ENCODE measurements at places on chromosomes 12 and 14.

DNA sequence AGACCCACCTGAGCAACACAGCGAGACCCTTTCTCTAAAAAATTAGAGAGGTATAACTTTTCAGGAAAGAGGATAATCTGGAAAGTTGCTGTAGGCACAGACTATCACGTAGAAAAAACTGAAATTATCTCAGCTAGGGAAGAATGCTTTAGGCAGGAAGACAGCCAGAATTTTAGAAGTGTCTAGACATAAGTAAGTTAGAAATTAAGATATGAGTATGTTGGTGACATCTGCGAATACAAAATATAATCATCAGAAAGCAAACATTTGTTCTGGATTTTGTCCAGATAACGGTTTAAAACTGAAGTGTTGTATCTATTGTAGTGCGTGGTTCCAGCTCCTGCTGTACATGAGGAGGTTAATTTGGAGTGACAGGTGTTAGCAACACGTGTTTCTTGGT, 123.2 kb downstream of the FBXL14 start:
- no peak for DNase-seq

DNA sequence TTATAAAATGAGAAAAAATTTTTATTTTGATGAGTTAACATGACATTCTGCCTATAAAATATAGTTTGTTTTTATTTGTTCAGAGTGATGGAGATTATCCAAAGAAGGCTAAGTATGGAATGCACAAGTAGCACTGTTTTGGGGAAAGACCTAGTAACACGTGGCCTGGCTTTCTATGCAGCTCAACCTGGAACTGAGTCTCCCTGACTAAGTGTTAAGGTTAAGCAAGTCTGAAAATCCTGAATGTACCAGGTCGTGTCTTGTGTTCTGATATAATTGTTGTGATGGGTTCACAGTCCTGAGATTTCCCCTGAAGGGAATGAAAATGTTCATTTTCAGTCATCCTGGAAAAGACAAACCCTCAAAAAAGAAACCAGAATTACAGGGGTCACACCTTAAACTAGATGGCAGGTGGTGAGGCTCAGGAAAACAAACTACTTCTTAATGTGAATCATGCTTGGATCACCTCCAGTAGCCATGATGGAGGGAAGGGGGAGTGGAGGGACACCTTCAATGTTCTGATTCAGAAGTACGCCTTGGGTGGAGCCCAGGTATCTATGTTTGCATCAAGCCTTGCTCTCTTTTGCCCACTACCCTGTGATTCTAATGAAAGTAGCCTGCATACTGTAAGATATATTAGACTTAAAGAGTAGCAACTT, 236.8 kb downstream of the ALX1 start:
- DNase-seq: no peak

DNA sequence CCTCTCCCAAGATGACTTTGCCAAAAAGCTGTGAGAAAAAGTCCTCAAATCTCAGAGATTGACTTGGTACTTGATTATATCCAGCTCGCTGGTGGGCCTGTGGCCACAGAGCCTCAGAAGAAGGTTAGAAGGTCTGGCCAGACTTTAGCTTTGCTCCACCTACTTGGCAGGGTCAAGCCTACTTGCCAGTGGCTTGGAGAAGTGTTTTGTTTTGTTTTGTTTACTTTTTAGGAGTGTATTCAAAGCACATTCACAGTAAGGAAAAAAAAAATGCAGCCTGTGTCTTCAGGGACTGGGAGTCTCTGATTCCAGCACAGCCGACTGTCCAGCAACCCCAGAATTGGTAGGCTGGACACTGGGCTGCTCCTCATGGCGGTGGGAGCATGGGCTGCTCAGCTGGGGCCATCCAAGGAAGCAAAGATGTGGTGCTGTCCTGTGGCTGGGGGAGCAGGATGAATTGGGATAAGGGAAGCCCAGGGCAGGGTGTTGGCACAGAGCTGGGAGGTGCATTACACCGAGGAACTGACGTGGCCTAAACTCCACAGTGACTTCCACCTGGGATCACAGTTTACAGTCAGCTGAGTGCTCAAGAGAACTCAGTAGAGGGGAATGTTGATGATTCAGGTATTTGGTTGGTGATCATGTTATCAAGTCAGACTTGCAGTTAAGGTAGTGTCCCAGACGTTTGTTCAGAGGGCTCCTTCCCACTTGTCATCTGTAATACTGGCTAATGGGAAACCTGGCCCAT, 73.5 kb downstream of the PPP2R5C start:
- no peak for DNase-seq

DNA sequence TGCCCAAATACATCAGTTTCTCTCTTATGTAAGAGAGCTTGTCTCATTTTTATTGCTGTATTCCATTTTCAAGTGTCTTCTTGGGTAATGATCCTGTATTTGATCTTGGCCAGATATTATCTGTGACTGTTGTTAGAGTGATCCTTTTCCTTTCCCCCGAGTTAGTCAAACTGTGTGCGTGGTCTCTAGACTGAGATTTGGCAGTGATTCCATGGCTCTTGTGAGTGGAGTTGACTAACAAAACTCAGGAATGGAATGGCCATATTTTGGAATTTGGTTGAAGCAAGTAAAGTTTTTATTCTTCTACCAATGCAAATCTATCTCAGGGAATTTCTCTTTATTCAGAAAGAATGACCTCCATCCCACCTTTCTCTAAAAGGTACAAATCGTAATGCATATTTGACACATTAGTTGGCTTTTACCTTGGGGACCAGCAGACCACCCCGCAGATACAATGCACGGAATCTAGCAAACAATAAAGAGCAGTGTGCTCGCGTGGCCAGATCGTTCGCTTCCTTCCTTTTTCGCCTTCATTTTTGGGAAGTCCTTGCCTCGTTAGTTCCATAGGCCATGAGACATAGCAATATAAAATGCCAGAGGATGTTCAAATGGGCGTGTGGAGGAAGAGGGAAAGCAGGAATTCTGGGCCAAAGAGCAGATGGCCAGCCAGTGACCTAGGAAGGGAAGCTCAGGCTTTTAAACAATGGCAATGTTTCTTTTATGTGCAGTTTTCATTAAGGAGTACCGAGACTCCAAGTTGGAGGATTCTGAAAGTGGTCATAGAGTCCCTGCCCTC, 24.4 kb downstream of the ETV6 start:
- no peak for DNase-seq

DNA sequence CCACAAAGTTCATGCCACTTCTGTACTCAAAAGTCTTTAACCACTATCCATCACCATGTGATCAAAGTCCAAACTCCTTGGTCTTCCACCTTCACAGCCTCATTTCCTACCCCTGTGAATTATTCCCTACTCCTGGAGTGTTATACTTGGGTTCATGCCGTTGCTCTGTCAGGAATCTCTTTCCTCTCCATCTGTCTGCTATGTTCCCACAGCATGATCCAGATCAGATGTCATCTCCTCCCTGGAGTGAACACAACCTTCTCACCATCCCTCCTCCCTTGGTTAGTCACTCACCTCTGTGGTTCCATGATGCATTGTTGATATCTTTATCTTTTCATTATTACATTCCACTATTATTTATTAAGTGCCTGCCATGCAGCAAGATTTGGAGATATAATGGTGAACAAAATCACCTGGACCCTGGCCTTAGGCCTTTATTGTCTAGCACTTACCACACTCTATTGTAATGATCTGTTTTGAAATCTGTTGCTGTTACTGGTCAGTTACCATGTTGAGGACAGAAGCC, 22.4 kb downstream of the LACRT start:
- no peak for DNase-seq

DNA sequence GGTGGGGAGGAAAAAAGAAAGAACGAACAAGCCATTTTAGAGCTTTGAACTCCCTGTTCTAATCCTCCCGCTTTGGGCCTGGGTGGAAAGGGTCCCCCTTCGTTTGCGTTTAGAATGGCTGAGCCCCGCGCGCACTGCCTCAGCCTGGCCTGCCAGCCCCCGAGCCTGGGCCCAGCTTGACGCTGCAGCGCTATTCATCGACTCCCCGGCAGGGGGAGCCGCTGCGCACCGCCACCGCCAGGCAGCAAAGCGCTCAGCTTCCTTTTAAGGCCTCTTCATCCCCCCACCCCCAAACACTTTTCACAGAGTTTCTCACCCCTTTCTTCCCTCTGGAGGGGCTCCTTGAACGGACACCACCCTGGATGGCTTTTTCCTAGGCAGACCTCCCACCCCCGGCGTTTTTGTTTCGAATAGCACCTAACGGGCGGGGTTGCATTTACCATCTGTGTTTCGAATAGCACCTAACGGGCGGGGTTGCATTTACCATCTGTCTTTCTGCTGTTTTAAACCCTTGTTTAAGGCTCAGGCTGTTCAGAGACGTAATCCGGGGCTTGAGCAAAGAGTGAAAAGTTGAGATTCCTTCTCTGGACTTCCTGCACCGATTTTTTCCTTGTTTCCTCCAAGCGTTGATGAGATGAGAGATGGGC, 56.4 kb upstream of the PIWIL1 start:
- no peak for DNase-seq

GRCh38 chr12:48160807-48161206, 3.5 kb upstream of the ASB8 start:
- peak; percentile 33 for DNase-seq

DNA sequence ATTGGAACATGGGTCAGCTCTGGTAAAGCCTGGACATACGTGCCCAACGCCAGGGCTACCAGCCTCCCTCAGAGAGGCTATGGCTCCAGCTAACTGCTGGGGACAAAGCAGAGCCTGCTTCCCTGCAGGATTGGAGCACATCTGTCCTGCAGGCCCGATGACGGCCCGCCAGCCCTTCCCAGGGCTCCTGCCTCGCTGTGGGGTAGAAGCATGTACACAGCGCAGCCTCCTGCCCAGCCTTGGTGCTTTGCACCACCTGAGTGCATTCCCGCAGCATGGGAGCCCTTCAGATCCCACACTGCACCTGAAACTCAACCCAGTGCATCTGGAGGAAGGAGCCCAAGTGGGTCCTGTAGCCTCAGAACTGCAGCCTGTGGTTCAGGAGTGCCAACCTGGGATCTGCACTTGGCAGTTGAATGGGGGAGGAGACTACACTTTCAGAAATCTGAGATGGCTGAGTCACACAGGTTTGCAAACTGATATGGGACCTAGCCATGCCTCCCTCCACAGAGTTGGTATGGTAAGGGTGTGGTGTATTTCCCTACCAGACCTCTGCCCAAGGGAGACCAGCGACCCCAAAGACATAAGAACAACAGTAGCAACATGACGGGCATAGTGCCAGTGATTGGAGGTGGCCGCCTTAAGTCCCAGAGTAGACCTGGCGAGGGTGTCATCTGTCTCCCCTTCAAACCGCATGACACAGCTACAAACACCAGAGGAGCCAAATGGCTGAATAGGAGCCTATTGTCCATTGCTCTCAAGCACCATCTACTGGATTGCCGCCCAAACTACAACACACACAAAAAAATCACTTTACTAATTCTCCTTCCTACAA, 273.9 kb upstream of the MIS18BP1 start:
- peak; percentile 9 for DNase-seq

- DNase-seq: no peak
Measured at GRCh38 chr14:74735125-74735524, 22.2 kb downstream of the FCF1 start.

DNA sequence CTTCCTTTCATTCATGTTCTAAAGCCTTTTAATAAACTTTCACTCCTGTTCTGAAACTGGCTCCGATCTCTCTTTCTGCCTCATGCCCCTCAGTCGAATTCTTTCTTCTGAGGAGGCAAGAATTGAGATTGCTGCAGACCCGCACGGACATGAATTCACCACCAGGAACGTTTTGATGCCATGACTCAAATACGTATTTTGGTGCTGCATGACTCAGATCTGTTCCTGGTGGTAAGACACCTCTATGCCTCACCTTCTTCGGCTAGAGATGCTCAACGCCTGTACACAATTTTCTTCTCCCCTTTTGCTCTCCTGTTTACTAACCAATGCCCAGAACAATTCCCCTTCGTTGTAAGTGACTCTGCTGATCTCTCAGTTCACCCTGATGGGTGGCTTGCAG, 52.0 kb upstream of the RIMBP2 start:
- no peak for DNase-seq

- DNase-seq: no peak
Measured at GRCh38 chr12:54611715-54612149, 23.0 kb downstream of the LACRT start.

DNA sequence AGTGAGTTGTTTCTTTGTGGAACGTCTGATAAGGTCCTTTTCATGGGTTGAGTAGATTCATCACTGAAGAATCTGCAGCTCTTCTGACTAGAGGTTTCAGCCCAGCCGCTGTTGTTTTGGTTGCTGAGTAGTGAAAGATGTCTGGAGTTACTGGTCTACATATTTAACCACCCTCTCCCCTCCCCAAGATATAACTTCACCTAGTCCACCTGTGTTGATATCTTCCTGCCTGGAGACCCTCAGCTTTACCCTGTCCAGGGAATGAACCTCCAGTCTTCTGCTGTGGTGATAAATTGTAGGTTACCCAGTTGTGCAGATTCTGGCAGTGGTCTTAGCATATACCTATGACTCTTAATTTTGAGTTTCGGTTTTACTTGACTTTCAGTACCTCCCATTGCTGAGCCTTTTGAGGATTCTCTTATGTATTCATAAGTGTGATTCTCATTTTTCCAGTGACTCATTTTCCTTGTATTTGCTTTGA, 62.9 kb downstream of the CCDC91 start:
- no peak for DNase-seq

GRCh38 chr12:100986595-100987547, 192.3 kb downstream of the ANO4 start:
- DNase-seq: no peak

- DNase-seq: no peak
Measured at GRCh38 chr14:50812856-50813543, 18.0 kb downstream of the NIN start.

- DNase-seq: no peak
Measured at GRCh38 chr12:84875241-84875640, 37.4 kb downstream of the SLC6A15 start.

- no peak for DNase-seq
Measured at GRCh38 chr12:2739832-2740641, 54.7 kb upstream of the FKBP4 start.

GRCh38 chr12:130804216-130804615, 34.8 kb downstream of the STX2 start:
- no peak for DNase-seq

GRCh38 chr14:75294649-75295033, 16.0 kb downstream of the FOS start:
- DNase-seq: no peak

DNA sequence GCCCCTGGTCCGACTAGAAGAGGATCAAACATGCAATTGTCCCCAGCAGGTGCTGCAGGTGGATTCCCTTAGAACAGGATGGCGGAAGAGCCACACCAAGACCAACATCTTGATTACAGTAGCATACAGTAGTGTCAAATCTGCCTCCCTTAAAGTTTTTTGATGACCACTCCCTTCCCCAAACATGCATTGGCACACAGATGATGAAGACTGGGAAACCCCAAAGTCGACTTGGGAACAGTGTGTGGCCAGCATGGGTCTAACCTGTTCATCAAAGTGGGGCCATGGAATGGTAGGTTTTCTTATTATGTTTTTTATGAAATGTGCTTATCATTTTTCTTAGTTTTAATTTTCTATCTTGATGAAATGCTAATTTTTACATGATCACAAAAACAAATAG, 8.8 kb downstream of the PLXNC1 start:
- no peak for DNase-seq

All from heart right ventricle (tissue), 16 donors.